ENCODE measurements at places on chromosomes 7 and 10.

DNA sequence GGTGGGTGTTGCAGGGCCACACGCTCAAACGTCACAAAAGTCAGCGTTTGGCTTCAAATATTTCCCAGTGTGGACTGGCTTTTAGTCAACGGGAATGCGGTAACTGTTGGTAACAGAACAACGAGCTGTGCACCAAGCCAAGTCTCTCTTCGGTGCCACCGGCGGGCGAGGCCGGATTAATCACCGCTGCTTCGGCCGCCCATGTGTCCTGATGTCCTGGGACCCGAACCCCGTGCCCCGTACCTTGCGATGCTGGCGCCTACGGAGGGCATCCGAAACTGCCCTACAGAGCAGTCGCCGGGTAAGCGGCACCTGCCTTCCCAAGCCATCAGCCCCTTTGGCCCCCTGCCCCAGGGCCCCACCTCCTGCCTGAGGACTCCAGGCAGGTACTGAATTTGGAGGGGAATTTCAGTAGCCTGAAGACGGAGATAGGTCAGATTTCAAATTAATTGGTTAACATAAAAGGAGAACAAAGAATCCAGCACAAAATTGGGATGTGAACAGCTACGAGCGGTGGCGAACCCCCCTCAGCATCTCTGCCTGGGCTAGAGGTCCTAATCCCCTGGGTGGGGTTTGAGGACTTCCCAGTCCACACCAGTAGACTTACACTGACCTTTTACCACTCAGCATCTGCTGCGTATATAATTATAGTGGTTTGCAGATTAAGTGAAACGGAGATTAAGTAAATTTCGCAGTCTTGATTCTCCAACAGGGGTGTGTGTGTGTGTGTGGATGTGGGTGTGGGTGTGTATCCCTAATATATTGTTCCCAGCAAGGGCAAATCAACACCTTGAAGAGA is at the start of gene LRRC72:
TSS of gene LRRC72 (plus strand) at position 84 of the 799 bp plus-strand sequence. CDS start at position 212, 128 bp downstream.
- no peak for DNase-seq

DNA sequence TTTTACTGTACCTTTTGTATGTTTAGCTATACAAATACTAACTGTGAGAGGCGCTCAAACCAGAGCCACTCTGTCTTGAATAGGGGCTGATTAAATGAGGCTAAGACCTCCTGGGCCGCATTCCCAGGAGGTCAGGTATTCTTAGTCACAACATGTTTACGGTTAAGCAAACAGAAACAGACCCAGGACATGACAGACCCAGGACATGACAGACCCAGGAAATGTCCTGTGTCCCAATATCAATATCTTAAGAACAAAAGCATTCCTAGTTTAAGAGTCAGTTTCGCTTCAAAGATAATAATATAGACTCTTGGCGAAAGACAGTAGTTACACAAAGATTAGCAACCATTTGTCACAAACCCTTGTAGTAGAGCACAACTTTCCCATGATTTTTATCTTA is 304.5 kb downstream of the CCSER2 start:
- DNase-seq, result no peak

DNA sequence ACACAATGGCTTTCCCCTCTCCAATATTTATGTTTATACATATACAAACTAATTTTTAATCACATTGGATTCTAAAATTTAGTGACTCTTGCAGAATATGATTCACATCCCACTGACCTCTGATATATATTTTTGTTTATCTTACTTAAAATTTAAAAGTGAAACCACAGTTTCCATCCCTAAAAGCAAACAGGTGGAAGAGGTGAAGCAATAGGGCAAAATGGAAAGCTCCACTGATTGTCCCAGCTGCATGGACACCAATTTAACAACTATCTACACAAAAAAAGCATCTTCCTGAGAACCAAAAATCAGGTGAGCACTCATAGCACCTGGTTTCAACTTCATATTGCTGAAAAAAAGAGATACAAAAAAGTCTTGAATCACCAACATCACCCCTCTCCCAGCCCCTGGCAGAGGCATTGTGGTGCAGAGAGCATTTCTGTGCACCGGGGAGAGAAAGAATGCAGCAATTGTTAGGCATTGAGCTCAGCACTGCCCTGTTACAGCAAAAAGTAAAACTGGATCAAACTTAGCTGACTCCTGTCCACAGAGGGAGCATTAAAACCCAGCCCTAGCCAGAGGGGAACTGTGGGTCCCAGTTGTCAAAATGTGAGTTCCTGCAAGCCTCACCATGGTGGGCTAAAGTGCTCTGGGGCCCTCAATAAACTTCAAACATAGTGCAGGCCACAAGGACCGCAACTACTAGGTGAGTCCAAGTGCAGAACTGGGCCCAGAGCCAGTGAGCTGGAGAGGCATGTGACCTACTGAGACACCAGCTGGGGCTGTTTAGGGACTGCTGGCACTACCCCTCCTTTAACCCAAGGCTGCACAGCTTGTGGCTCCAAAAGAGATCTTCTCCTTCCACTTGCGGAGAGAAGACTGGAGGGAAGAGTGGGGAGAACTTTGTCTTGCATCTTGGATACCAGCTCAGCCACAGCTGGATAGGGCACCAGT is 92.1 kb downstream of the SIRT1 start:
- DNase-seq, result no peak

DNA sequence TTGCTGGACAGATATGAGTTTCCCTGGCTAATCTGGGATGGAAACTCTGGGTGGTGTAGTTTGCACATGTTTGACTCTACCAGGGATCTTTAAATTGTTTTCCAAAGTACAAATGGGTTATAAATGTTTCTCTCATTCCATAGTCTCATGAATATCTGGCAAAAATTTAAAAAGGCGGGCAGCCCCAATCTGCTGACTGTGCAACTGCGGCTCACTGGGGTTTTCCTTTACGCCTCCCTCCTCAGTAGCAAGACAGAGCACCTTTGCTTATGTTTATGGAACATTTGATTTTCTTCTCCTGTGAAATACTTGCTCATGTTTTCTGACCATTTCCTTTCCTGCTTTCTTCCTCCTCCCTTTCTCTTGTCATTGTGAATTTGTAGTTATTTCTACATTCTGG is 105.0 kb downstream of the ADAM12 start:
- no peak for DNase-seq

- no peak for DNase-seq
These were observed at the start of gene INA for GRCh38 chr10:103276896-103277712. Gene INA, plus strand, starts transcription at chr10:103277138. Its CDS starts 74 bp downstream, at chr10:103277212.

All from activated CD4-positive, alpha-beta T cell treated with anti-CD3 and anti-CD28 coated beads, Interleukin-2, amount 50 U/mL, for 24 hours (primary cell).